ENCODE measurements at places on chromosomes 7 and 10. TPM values are rescaled to one million over a fixed set of nuclear protein-coding genes. Genes with fewer than 3 reads are reported as not detected.

TWIST1 gene
- total RNA-seq = 60.0 TPM

MKI67 gene
- 0.33 TPM for total RNA-seq

CPED1 gene
- total RNA-seq = 14.3 TPM

GLI3 gene
- total RNA-seq = 10.2 TPM

ASB13 gene
- total RNA-seq = 37.9 TPM

Measured in breast epithelium (tissue), 4 donors.